ENCODE measurements at places on chromosomes 5 and 9.

DNA sequence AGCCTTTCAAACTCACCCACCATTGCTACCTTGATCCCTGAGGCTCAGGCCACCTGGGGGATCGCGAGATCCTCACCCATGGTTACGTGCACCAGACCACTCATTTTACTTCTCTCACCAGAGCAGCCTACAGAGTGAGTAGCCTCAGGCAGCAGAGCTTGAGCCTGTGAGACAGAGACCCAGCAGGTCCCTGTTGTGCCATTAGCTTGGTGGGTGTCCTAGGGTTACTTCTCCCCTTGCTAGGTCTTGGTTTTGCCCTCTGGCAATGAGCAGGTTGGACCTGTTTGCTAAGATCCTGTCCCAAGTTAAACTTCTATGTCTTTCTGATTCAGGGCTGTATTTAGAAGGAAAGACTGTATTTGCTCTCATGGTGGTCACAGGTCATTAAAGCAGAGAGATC is 21.8 kb downstream of the WHRN start:
- no peak for DNase-seq

GRCh38 chr9:33637881-33638280 is 113.8 kb downstream of the ANKRD18B start:
- no peak for DNase-seq

GRCh38 chr5:127290019-127290945 is at the start of gene MEGF10:
MEGF10 (plus strand) TSS chr5:127290796; CDS start chr5:127331309, 40,513 bp downstream.
- DNase-seq, result peak; percentile 12

DNA sequence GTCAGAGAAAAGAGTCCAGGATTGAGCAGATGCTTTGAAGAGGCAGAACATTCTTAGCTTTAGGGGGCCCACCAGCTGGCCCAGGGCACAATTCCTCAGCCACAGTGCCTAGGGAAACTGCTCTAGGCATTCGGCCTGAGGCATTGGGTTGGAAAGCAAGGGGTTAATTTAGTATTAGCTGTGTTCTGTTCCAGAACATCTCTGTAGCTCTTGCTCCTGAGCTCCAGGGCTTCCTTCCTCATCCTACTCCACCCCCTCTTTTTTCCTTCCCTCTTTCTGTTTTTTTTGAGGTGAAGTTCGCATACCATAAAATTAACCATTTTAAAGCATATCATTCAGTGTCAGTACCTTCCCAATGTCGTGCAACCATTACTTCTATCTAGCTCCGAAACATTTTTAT is 74.5 kb upstream of the PANK3 start:
- no peak for DNase-seq

All from NB4 (cell line).